CD4-positive, CD25-positive, alpha-beta regulatory T cell (primary cell): ENCODE measurements at places on chromosomes 3 and 15. TPM values are rescaled to one million over a fixed set of nuclear protein-coding genes. Genes with fewer than 3 reads are reported as not detected.
A peak's percentile ranks its signal among the peaks of the same experiment; 100 is the strongest.

The C3orf49 gene
- polyA plus RNA-seq, result not detected

The NANOGP8 gene
- not detected for polyA plus RNA-seq

The PEX11A gene
- 1.5 TPM for polyA plus RNA-seq

The ARGFX gene
- not detected for polyA plus RNA-seq

The NOP10 gene
- polyA plus RNA-seq, result 421 TPM

The TTLL13 gene
- polyA plus RNA-seq, result not detected

DNA sequence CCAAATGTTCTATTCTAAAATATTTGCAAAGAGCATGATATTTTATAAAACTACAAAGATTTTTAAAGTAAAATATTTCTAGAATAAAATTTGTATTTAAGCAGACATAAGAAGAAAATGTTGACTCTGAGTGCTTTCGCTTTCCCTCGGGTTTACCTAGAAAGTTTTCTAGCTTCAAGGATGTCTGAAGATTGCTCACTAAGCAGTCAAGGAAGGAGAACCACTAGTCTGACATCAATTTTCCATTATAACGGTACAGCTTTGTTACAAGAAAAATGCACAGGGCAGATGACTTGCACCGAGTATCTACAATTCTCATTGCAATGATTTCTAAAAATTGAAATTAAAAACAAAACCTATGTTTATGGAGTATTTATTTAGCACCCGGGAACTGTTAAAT, 14.2 kb downstream of the GPR15 start:
- H3K27me3 ChIP-seq, result no peaks in the 10 kb centered on the region
- H3K4me1 ChIP-seq, result peaks cover 6% of the 10 kb centered on the region
- H3K4me3 ChIP-seq, result peak overlapping the region; percentile 72
- DNase-seq, result no peak
- no peaks in the 10 kb centered on the region for H3K36me3 ChIP-seq
- peak overlapping the region; percentile 19 for H3K27ac ChIP-seq

- no peaks in the 10 kb centered on the region for H3K27me3 ChIP-seq
- peaks cover 10% of the 10 kb centered on the region for H3K36me3 ChIP-seq
- H3K4me1 ChIP-seq, result peaks cover 46% of the 10 kb centered on the region
These were observed 2.3 kb downstream of the SQOR start for GRCh38 chr15:45637141-45637540.

- no peaks in the 10 kb centered on the region for H3K4me1 ChIP-seq
- no peak for DNase-seq
- no peak overlapping the region for H3K4me3 ChIP-seq
- no peak overlapping the region for H3K27ac ChIP-seq
These were observed 22.5 kb upstream of the EPHB1 start for GRCh38 chr3:134772591-134772990.

DNA sequence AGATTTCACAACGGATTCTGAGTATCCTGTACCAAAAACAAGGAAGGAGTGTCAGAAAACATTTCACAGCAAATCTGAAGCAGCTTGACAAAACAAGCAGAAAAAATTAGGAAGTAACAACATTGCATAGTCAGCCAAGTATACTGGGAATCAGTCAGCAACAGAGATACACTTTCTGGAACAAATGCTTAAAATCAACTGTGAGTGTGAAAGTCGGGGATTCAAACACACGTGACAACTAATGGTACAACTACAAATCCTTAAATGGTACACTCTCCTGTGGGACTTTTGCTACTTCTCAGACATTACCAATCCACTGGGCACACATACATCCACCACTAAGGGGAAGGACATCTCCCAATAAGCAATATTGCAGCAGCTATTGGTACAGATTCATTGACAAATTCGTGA, 296.6 kb upstream of the MME start:
- no peak for DNase-seq
- no peak overlapping the region for H3K27ac ChIP-seq
- no peak overlapping the region for H3K4me3 ChIP-seq

GRCh38 chr3:116980099-116980498, 270.5 kb downstream of the TUSC7 start:
- H3K36me3 ChIP-seq, result no peaks in the 10 kb centered on the region
- no peak overlapping the region for H3K27ac ChIP-seq
- no peaks in the 10 kb centered on the region for H3K4me1 ChIP-seq
- no peak overlapping the region for H3K4me3 ChIP-seq

- peak; percentile 71 for DNase-seq
- H3K4me1 ChIP-seq, result peaks cover 19% of the 10 kb centered on the region
- H3K27me3 ChIP-seq, result no peaks in the 10 kb centered on the region
- H3K4me3 ChIP-seq, result no peak overlapping the region
These were observed 34.8 kb upstream of the RASA2 start for GRCh38 chr3:141452045-141452444.

GRCh38 chr15:64753480-64754185, 21.8 kb downstream of the RBPMS2 start:
- no peak overlapping the region for H3K4me3 ChIP-seq
- H3K27ac ChIP-seq, result no peak overlapping the region
- no peak for DNase-seq
- no peaks in the 10 kb centered on the region for H3K36me3 ChIP-seq
- no peaks in the 10 kb centered on the region for H3K27me3 ChIP-seq
- no peaks in the 10 kb centered on the region for H3K4me1 ChIP-seq

- no peaks in the 10 kb centered on the region for H3K36me3 ChIP-seq
- no peak for DNase-seq
- no peaks in the 10 kb centered on the region for H3K4me1 ChIP-seq
- no peak overlapping the region for H3K27ac ChIP-seq
- no peak overlapping the region for H3K4me3 ChIP-seq
These were observed 23.3 kb upstream of the HEG1 start for GRCh38 chr3:125078951-125079674.

GRCh38 chr3:115388166-115388565, 235.1 kb upstream of the GAP43 start:
- no peak overlapping the region for H3K4me3 ChIP-seq
- DNase-seq, result no peak
- H3K4me1 ChIP-seq, result no peaks in the 10 kb centered on the region

DNA sequence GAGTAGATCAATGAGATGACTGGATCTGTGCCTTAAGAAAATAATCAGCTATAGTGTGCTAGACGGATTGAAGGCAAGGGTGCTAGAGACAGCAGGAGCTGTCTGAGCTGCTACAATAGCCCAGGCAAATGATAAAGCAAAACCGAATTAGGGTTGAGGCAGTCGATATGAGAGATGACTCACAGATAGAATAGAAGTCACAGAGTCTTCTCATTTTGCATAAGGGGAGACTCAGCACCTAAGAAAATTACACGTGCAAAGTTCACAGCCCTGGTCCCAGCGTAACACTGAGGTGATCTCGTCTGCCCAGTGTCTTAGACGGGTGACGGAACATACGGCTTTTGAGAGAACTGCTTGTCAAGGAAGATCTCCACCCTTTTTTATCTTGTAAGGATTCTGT, 11.6 kb downstream of the LPP start:
- H3K27ac ChIP-seq, result no peak overlapping the region
- DNase-seq, result no peak
- H3K4me1 ChIP-seq, result peaks cover 37% of the 10 kb centered on the region
- no peaks in the 10 kb centered on the region for H3K36me3 ChIP-seq
- H3K27me3 ChIP-seq, result no peaks in the 10 kb centered on the region
- peak overlapping the region; percentile 16 for H3K4me3 ChIP-seq

- H3K27ac ChIP-seq, result no peak overlapping the region
- no peaks in the 10 kb centered on the region for H3K27me3 ChIP-seq
- no peak overlapping the region for H3K4me3 ChIP-seq
These were observed 484.3 kb downstream of the UNC13C start for GRCh38 chr15:54462511-54462913.

DNA sequence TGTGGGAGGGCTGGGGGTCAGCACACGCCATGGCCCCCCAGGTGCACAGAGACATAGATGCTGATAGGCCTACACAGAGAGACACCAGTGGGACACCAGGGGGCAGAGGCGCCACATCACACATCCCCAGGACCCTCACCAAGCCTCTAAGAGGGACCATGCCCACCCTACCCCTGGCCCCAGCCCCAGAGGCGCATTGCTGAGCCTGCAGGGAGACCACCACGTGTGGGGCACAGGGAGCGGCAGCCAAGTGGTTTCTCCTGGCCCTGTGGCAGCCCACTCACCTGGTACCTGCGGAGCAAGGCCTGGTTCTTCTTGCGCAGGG, 1.2 kb downstream of the CCDC9B start:
- H3K27ac ChIP-seq, result no peak overlapping the region
- no peaks in the 10 kb centered on the region for H3K36me3 ChIP-seq
- no peaks in the 10 kb centered on the region for H3K27me3 ChIP-seq
- DNase-seq, result no peak
- no peak overlapping the region for H3K4me3 ChIP-seq
- H3K4me1 ChIP-seq, result peaks cover 9% of the 10 kb centered on the region

GRCh38 chr3:176296066-176296597, 901.1 kb downstream of the TBL1XR1 start:
- no peaks in the 10 kb centered on the region for H3K27me3 ChIP-seq
- DNase-seq, result no peak
- H3K36me3 ChIP-seq, result no peaks in the 10 kb centered on the region
- H3K27ac ChIP-seq, result no peak overlapping the region

DNA sequence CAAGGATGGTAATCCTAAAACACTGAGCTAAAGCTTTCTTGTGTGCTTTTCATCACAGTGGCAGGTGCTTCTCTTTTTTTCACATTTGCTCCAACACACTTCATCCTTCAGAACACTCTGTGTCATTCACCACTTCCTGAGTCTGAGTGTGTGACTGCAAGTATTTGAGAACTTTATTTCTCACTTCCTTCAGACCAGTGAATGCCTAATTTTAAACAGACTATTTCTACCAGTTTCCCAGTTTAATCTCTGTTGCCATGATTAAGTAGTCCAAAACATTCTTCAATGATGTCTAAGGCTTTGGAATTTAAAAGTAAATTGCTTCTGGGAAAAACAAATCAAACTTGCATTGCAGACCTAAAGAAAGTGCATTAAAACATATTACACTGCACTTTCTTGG, 541.2 kb downstream of the RBMS3 start:
- H3K4me3 ChIP-seq, result no peak overlapping the region
- no peaks in the 10 kb centered on the region for H3K4me1 ChIP-seq
- no peak overlapping the region for H3K27ac ChIP-seq
- H3K36me3 ChIP-seq, result no peaks in the 10 kb centered on the region

GRCh38 chr3:134134240-134134639, 104.5 kb upstream of the SLCO2A1 start:
- H3K27me3 ChIP-seq, result no peaks in the 10 kb centered on the region
- no peak overlapping the region for H3K27ac ChIP-seq
- H3K36me3 ChIP-seq, result no peaks in the 10 kb centered on the region
- no peak for DNase-seq

GRCh38 chr15:37638116-37638515, 296.3 kb upstream of the TMCO5A start:
- no peaks in the 10 kb centered on the region for H3K4me1 ChIP-seq
- no peak overlapping the region for H3K4me3 ChIP-seq
- no peaks in the 10 kb centered on the region for H3K27me3 ChIP-seq
- no peak for DNase-seq
- no peaks in the 10 kb centered on the region for H3K36me3 ChIP-seq

DNA sequence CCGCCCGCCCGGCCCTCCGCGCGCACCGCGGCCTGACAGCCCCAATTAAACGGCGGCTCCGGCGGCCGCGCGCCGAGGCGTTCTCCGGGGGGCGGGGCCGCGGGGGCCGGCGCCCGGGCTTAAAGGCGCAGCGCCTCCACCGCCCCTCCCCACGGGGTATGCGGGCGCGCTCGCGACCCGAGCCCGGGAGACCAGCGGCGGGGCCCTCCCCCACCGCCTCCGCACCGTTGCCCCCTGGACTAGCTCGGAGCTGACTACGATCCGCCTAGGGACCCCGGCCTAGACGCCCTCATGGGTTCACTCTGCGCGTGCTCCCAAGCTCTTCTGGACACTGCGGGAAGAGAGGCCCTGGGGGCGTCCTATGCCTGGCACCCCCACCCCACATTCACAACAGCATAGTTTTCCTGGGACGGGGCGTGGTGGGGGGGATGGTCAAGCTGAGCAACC, at the start of gene DUSP7:
Gene DUSP7, minus strand, starts transcription at position 51 of the 447 bp plus-strand sequence. CDS start 205 bp downstream, outside the sequence.
- no peaks in the 10 kb centered on the region for H3K27me3 ChIP-seq
- peaks cover 54% of the 10 kb centered on the region for H3K4me1 ChIP-seq
- peak within 1 kb of the TSS; percentile 85 for H3K4me3 ChIP-seq
- peak within 1 kb of the TSS; percentile 84 for H3K27ac ChIP-seq
- peaks cover 2% of the 10 kb centered on the region for H3K36me3 ChIP-seq

DNA sequence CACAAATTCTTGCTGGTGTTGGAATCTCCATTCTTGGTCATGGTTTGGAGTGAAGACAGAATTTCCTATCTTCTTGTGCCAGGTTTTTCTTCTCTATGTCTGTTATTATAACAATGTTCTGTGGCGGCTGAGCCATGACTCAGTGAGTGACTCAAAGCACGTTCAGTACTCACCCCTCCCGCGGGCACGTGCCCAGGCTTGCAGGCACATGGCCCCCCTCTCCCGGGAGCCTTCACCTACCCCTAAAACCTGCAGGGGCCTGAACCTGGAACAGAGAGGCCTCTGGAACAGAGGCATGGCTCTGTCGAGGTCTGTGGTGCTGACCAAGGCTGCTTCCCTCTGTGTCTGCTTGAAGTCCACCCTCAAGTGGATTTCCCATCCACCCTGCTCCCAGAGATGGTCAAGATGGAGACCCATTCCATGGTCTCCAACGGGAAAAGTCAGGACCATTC, 27.6 kb downstream of the PLXNB1 start:
- no peaks in the 10 kb centered on the region for H3K36me3 ChIP-seq
- no peaks in the 10 kb centered on the region for H3K27me3 ChIP-seq
- H3K4me3 ChIP-seq, result no peak overlapping the region
- no peaks in the 10 kb centered on the region for H3K4me1 ChIP-seq

GRCh38 chr15:70247281-70247680, 149.6 kb upstream of the TLE3 start:
- H3K27me3 ChIP-seq, result no peaks in the 10 kb centered on the region
- no peak overlapping the region for H3K4me3 ChIP-seq
- DNase-seq, result no peak
- H3K27ac ChIP-seq, result no peak overlapping the region
- no peaks in the 10 kb centered on the region for H3K4me1 ChIP-seq

DNA sequence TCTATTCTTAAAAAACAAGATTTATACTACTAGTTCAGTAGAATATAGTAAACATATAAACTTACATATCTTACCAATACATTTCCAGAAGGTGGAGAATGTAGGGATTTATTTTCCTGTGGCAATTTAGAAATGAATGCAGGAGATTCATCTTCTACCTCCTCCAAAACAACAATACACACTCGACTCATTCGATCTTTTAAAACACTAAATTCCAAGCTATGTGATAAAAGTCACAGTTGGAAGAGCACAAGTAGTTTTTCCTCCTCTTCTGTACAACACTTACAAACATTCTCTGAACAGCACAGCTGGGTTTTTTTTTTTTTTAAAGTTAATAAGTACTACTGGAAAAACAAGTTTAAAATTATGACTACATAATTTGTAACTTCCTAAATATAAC, 1.4 kb downstream of the ANKRD28 start:
- peak overlapping the region; percentile 76 for H3K27ac ChIP-seq
- peaks cover 62% of the 10 kb centered on the region for H3K4me1 ChIP-seq
- no peak for DNase-seq
- no peaks in the 10 kb centered on the region for H3K27me3 ChIP-seq
- H3K4me3 ChIP-seq, result peak overlapping the region; percentile 75

- H3K4me3 ChIP-seq, result no peak overlapping the region
- H3K27me3 ChIP-seq, result peaks cover 3% of the 10 kb centered on the region
- H3K4me1 ChIP-seq, result no peaks in the 10 kb centered on the region
- H3K36me3 ChIP-seq, result no peaks in the 10 kb centered on the region
These were observed 150.6 kb downstream of the RAB11A start for GRCh38 chr15:66019826-66020398.
